ENCODE measurements at places on chromosomes 16 and 17.
A peak's percentile ranks its signal among the peaks of the same experiment; 100 is the strongest.

DNA sequence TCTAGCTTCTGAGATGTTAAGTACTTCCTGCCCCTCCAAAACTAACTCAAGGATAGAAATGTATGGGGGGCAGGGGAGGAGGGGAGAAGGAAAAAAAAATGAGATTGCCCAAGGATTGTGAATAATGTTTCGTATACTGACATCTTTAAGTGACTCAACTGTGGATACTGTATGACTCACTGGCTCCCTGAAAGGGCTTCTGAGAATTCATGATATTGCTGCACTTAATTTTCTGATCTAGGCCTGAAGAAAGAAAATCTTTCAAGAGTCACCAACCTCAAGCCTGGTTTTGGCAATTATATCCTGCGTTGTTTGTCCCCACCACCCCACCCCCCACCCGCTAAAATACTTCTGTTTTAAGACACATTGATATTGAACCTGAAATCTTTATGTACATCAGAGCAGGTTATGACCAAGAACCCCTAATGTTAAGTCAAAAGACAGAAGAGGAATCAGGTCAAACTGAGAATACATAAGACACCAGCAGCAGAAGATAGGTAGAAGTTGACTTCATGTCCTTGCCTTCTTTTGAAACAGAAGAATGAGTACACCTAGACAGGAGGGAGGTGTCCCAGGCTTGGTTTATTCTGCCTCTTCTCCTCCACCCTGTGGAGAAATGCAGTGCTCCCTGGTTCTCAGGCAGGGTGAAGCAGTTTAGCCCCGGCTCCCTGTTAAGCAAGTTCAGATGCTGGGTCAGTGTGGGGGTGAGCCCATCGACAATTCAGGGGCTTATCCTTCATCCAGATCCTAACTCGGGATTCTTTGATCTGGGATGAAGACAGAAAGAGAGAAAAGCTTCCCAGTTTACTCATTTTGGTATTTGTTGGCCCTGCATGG lies 3.3 kb upstream of the FBXL20 start:
- no peak for DNase-seq

- DNase-seq, result no peak
These were observed 19.9 kb downstream of the RPH3AL start for GRCh38 chr17:332558-333322.

DNA sequence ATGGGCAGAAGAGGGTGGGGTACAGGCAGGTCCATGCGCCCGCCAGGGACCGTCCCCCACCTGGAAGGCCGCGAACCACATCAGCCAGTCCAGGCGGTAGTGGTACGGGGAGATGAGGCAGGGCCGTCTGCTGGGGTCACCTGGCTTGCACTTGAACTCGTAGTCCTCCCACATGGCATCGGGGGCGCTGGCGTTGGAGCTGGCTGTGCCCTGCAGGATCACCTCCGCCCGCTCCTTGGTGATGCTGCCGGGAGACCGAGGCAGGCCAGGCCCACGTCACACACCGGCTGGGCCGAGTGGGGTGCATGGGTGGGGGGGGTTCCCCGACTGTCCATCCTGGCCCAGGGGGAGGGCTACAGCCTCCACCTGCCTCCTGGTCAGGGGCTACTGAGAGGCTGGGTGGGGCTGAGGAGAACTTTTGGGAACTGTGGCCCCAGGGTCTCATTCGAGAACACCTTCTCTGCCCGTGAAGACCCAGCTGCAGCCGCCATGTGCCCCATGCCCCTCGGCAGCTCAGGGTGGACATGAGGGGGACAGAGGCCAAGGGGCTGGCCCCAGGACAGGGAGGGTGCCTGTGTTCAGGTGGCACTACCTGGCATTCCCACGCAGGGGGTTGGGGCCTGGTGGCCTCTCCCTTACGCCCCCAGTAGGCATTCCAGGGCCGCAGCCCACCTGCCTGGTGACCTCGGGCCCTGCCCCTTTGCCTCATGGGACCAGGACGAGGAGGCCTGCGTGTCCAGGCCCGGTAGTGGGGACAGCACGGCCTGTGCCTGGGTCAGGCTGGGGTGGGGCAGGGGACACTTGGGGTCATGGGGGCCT lies 69.5 kb upstream of the GNG13 start:
- no peak for DNase-seq

DNA sequence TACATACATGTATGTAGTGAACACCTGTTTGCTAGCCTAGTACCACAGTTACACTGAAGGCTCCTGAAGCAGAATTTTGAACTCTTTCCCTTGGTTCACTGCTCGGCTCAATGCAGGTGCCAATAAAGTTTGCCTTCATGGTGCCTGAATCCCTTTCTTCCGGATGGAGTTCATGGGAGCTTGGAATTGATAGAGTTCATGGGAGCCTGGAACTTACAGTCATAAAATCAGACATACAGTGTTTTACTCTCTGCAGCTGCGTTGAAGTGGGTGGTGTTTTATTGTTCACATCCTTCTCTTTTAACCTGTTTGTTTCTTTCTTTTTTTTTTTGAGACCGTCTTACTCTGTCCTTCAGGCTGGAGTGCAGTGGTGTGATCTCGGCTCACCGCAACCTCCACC lies 29.2 kb upstream of the ABR start:
- no peak for DNase-seq

- no peak for DNase-seq
These were observed 45.1 kb upstream of the DNAH9 start for GRCh38 chr17:11553135-11553534.

DNA sequence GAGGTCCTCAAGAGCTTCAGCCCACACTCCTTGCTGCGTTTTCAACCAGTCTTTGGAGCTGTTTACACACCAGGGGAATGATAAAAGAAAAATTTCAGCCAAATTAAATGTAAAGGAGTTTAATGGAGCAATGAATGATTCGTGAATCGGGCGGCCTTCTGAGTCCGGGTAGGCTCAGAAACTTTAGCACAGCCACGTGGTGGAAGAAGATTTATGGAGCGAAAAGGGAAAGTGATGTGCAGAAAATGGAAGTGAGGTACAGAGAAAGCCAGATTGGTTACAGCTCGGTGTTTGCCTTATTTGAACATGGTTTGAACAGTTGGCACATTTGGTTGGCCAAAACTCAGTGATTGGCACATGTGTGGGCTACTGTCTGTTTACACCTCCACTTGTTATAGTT lies 305.4 kb downstream of the MAF start:
- DNase-seq, result no peak

GRCh38 chr16:14301169-14302030 lies 230.3 kb downstream of the MRTFB start:
- DNase-seq, result no peak

DNA sequence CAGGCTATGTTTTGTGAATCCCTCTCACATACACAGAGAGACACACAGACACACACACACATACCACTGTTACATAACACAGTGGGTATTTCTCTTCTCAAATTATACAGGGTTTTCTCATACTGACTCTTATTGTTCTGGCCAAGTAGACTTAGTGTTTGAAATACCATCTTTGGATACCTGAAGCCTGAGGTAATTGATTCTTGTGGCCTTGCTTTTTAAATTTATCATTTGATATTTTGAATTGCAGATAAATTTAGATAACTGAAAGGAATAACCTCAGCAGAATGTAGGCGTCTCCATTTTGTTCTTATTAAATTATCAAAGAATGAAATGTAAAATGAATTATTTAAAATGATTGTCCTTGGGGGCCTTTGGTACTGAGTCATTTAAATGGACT lies 223.8 kb downstream of the LGALS9B start:
- DNase-seq, result no peak

GRCh38 chr16:28531777-28532744 lies 6.7 kb downstream of the NUPR1 start:
- no peak for DNase-seq

GRCh38 chr17:81719410-81720266 lies 7.6 kb downstream of the SLC25A10 start:
- DNase-seq, result no peak

DNA sequence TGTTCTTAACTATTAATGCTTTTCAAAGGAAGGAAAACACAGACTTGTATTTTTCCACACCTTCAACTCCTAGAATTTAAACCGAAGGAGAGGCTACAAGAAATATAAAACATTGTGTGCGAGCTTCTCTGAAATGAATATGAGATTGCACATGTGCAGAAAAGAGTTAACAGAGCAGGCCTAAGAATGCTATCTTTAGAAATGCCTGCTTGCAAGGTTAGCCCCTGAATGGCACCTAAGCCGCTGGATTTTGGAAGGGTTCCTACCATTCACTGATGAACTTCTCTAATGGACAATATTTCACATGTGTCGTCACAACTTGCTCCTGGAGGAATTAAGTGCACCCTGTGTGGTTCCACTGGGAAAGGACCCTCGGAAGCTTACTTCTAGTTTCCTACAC lies 69.3 kb downstream of the FBXL20 start:
- no peak for DNase-seq

DNA sequence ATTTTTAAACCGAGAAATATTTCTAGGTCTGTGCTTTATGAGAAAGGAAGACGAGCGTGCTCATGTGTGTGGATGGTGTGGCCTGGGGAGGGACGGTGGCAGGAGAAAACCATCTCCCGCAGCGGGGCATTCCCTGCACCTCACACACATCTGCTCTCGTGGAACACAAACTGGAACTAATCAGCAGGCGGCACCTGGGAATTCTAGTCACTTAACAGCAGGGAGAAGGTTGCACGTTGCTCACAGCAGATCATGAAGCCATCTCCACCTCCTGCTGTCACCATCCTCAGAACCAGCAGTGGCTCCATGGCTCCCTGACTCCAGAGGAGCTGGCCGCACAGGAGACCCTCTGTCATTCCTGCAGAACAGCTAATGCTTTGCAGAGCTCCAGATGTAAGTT lies 35.2 kb downstream of the ADCY9 start:
- DNase-seq, result peak; percentile 46

GRCh38 chr16:53726625-53727024 lies 22.7 kb downstream of the FTO start:
- DNase-seq, result no peak

DNA sequence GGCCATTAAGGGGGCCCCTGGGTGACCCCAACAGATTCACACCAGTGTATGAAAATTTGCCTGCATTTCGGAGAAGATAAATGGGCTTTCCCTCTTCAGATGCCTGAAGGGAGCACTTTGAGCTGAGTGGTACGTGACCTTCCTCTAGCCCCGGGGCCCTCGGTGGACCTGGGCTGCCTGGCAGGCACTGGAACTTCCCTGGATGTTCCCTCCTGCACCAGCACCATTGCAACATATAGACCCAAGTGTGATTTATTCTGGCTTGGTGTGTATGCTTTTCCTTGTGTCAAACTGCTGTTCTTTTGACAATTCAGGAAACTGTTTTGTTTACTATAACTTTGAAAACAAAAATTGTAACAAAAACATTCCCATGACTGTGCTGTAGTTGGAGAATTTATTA lies 93.8 kb downstream of the TNFRSF13B start:
- no peak for DNase-seq

- DNase-seq, result no peak
These were observed 309.5 kb upstream of the PMFBP1 start for GRCh38 chr16:72481419-72481818.

- DNase-seq, result no peak
These were observed 28.6 kb downstream of the SLC38A8 start for GRCh38 chr16:84013787-84014569.

GRCh38 chr16:50632927-50633800 lies 47.9 kb downstream of the SNX20 start:
- no peak for DNase-seq

DNA sequence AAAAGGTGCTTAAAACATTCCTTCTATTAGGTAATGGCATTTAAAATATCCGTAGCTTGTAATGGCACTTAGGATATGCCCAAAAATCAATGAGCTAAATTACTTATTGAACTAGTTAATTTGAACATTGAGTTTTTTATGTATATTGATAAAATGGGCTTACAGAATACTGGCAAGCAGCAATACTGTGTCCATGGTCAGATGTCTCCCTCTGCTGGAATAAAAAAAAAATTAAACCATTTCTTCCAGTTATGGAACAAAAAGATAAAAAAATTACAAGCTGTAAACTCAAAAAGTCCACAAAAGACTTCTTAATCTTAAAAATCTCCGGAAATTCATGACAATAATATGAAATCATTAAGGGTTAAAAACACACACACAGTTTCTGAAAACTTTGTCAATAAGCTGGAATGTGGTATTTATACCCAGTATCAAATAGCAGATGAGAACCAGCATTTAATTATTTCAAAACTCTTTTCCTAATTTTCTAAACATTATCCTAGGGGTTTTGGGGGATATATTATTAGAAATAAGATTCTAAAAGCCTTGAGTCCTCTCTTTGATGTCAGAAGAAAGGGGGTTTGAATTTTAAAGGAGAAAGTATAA lies 21.5 kb upstream of the PSMD7 start:
- no peak for DNase-seq

DNA sequence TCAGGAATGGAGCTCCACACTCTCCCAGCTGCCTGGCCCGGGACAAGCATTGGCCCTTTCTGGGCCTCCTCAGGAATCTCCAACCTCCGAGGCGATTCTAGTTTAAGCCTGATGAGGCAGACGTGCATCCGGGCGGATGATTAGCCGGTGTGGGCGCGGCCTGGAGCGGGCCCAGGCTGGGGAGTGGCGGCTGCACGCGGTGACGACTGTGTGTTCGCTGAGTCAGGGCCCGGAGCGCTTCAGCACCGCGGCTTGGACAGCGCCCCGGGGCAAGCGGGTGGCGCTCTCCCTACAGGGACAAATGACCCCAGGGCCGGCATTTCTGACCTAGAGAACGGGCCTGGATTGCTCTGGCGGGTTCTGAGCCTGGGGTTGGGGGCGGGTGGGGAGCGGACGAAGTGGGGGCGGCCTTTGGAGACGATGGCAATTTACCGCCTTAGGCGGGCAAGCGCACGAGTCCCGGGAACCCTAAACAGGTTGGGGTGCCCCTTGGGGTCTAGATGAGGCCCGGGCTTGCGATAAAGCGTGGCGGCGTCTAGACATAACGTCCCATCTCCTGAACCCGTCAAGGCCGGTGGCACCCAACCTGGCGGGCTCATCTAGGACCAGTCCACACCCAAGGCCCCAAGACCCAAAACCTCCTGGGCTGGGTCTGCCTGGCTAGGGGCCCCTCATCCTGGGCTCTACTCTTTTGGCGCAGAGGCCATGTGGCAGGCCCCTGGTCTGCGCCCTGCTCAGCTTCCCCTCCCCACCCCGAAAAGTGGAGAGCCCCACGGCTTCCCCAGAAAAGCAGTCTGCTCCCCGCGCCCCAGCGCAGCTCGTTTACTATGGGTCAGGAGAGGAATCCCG lies 22.3 kb upstream of the ZNHIT3 start:
- DNase-seq, result peak; percentile 20

DNA sequence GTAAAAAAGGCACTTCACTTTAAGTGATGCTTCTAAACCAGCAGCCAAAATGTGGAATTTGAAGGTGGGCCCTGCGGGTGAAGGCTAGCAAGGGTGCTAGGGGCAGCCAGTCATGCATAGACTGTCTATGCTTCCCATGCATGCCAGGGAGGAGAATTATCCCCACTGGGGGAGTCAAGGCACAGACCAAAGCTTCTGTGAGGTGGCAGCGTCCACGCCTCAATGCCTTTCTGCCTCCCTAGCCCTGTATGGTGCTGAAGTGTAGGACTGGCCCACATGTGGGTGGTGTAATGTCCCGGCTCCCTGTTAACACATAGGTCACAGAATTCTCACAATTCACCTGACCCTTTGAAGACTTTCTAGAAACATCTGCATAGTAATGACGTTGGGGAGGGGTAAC lies 1.9 kb downstream of the HS3ST2 start:
- DNase-seq, result no peak
